Mucosa of gallbladder (tissue), 1 donor: ENCODE measurements at places on chromosomes 12 and 14. TPM values are rescaled to one million over a fixed set of nuclear protein-coding genes. Genes with fewer than 3 reads are reported as not detected.

Gene ARHGAP5
- 134 TPM for total RNA-seq

GRCh38 chr14:79465651-79466050, 745.7 kb downstream of the DIO2 start:
- DNase-seq = no peak

GRCh38 chr14:67493092-67493717, 4.7 kb upstream of the TMEM229B start:
- no peak for DNase-seq

DNA sequence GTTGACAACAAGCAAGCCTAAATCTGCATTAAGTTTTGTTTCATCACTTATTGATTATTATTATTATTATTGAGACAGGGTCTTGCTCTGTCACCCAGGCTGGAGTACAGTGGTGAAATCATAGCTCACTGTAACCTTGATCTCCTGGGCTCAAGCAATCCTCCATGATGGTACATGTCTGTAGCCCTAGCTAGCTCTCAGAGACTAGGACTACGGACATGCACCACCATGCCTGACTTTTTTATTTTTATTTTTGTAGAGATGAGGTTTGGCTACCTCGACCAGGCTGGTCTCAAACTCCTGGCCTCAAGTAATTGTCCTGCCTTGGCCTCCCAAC, 35.7 kb upstream of the STK38L start:
- DNase-seq = no peak

DNA sequence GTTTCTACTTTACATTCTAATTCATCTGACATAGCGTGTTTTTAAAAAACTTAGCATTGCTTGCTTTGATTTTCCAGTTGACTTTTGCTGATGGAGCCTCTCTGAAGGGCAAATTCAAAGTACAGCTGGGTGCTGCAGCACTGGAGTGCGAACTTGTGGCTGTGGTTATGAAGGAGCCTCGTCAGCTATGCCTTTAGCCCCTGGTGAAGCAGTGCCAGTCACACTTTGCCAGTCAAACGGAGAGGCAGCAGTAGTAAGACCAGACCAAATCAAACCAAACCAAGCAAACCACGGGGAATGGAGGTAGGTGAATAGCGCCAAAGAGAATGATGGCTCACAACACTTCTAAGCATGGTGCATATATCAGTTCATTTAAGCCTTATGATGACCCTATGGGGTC, 15.1 kb upstream of the SLC38A2 start:
- DNase-seq = no peak
